Renal cortical epithelial cell (primary cell): ENCODE measurements at places on chromosomes 1 and 21. TPM values are rescaled to one million over a fixed set of nuclear protein-coding genes. Genes with fewer than 3 reads are reported as not detected.
A peak's percentile ranks its signal among the peaks of the same experiment; 100 is the strongest.

DNA sequence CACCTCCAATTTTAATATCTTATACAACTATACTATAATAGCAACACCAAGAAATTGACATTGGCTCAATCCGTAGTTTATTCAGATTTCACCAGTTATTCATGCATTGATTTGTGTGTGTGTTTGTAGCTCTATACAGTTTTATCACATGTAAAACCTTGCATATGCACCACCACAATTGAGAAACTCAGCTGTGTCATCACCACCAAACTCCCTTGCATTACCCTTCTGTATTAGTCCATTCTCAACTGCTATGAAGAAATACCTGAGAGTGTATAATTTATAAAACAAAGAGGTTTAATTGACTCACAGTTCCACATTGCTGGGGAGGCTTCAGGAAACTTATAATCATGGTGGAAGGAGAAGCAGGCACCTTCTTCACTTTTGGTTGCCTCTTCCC, 162.1 kb downstream of the PATJ start:
- DNase-seq = peak; percentile 25

GRCh38 chr1:187122566-187122965, 293.8 kb downstream of the PLA2G4A start:
- peak; percentile 3 for DNase-seq

- no peak for DNase-seq
Observed at GRCh38 chr1:9229549-9229948, 5.0 kb upstream of the H6PD start.

GRCh38 chr1:246641394-246641793, 75.1 kb downstream of the CNST start:
- DNase-seq = no peak

Gene ZNF593OS
- not detected in 2 replicates for total RNA-seq

Gene KCNJ6
- total RNA-seq = under 0.01 and 0.05 TPM in 2 replicates

Gene KMO
- total RNA-seq = 2.8 and 11.3 TPM in 2 replicates

Gene PM20D1
- 0.05 and 0.35 TPM in 2 replicates for total RNA-seq

Gene BARHL2
- not detected in 2 replicates for total RNA-seq

Gene ANGPTL3
- total RNA-seq = 0.05 TPM in 1 of 2 replicates, not detected in the other
